ENCODE measurements at places on chromosomes 3 and 15. TPM values are rescaled to one million over a fixed set of nuclear protein-coding genes. Genes with fewer than 3 reads are reported as not detected.

The SV2B gene
- total RNA-seq: under 0.01 TPM

The PROK2 gene
- total RNA-seq: 2.7 TPM

- DNase-seq: peak; percentile 51
These were observed 28.4 kb downstream of the TMEM44 start for GRCh38 chr3:194604837-194605236.

DNA sequence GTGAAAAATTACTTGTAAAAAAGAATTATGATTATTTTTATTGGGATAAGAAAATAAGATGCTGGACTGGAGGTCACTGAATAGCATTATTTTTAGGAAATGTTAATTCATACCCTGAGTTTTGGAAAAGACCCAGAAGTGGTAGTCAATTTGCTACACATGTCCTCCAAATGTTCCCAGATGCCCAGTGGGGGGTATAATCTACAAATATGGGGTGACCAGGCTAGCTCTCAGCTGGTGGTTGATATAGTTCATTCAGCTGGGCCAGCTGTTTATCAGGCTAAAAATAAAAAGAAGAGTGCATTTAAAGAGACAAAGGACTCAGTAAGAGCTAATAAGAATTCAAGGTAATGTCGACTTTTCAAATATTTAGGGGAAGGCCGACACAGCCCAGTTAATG, 402.0 kb upstream of the GOLIM4 start:
- no peak for DNase-seq

DNA sequence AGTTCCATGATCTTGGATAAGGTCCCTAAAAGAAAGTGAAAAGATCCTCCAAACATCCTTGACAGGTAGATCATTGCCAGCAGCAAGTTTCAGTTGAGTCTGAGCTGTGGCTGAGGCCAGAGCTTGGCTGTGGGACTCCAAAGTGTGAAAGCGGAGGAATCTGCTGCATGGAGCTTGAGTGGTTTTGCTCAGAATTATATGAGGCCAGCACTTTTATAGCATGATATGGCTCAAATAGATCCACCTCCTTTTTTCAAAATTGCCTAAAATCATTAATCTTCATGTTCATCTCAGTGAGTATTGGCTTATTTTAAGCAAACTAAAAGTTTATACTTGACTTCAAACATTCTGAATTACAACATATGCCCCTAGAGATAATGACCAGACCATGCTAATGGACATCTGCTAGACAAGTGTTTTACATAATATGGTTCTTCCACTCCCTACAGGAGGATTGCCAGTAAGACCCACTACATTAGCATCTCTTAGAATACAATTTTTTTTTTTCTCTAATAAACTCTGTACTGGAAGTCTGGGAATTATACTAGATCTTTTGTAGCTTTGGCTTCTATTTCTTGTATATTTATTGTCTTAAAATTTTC, 368.1 kb downstream of the ZPLD1 start:
- DNase-seq: no peak

DNA sequence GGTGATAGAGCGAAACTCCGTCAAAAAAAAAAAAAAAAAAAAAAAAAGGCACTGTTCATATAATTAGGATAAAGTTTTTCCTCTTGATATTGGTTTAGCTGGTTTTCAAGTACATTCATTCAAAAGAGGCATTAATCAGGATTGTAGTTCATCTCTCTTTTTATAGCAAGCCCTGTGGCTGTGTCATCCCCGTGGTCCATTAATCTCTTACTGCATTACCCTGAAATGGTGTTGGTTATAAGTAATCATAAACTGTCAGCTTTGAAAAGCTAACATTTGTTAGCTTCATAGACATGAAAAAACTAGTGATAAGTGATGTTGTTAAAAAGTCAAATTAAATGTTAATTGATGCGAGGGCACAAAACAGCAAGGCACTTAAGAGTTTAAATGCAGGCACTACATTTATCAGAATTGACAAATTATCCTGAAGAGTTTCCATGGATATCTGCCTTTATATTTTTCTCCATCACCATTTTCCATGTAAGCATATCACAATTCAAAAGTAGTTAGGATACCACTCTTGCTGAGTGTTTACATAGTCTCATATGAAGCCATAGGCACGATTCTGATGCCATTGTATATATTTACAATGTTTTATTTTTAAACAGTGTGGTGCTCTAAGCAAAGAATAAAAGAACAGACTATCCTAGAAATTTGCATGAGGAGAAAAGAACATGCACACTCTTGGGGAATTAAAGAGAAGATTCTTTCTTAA, 193.1 kb downstream of the OTOL1 start:
- DNase-seq: no peak

GRCh38 chr3:42256135-42256819, 9.7 kb downstream of the CCK start:
- DNase-seq: no peak

All from H7 (cell line).